ENCODE measurements at places on chromosomes 5 and 9. TPM values are rescaled to one million over a fixed set of nuclear protein-coding genes. Genes with fewer than 3 reads are reported as not detected.

GRCh38 chr5:175889910-175890684, 18.7 kb downstream of the CPLX2 start:
- no peak for ATAC-seq

DNA sequence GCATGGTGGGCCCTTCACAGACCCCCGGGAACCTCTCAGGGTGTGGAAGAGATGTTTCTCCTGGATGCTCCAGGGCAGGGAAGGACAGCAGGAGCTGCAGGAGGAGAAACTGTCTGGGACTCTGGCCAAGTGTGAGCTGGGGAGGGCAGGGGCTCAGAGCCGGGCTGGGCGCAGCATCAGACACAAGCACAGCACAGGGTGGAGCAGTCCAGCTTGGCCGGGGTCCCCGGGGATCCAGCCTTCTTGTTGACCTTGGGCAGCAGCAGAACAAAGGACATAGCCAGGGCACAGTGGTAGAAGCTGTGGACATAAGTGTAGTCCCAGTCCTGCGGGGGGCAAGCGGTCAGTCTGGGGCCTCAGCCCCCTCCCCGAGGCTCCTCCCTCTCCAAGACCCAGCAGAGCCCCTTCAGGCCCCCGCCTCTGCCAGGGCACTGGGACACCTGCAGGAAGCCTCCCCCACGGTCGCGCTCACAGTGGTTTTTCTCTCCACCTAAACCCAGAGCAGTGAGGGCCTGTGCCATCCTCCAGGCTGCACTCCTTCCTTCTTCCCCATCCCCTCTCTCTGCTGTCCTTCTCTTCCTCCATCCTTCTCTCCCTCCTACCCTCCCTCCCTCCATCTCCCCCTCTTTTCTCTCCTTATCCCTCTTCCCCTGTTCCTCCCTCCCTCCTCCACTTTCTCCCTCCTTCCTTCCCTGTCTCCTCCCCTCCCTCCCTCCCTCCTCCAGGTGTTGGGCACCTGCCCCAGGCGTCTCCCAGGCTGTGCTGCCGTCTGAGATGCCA, 10.1 kb downstream of the MYMK start:
- no peak for ATAC-seq

DNA sequence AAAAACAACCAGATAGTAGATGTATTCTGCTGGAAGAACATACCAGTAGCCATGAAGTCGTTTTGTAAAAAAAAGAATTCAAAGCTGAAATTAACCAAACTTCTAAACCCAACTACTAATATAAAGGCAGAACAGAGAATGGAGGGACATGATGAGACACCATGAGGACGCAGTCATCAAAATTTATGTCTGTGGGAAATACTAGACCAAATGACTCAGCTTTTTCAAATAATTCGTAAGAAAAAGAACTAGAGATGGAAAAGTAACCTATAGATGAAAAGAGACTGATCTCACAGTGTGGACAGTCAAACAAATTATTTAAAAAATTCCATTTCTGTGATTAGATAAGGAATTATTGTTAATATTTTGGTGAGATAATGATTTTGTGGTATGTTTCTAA, 10.3 kb downstream of the TTC23L start:
- ATAC-seq = no peak

DNA sequence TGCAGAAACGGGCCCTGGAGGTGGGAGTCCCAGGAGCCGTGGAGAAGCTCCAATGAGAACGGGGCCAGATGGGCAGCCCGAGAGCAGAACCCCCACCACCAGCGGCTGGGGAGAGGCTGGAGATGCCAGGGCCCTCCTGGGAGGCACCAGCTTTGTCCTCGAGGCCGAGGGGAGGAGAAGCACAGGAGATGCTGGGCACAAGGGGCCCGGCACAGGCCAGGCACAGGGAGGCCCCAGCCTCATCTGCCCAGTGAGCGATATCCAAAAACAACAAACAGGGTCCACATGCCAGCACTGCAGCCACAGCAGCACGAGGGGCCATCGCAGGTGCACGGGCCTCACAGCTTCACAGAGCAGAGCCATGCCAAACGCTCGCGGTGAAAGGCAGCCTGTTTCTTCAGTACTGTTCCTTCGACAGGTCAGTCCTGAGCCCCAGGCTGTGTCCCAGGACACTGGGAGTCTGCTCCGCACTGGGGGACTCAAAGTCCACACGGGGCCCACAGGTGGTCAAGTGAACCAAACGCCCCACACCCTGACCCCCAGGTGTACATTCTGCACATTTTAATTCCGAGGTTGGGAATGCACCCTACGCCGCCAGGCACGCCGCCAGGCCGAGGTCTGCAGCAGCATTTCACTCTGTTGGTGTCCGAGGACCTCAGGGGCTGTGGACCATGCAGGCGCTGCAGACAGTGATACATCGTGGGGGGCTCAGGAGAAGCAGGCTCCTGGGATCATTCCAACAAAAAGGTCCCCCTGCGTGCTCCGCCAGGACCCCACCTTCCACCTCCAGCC, 9.5 kb downstream of the LPCAT1 start:
- ATAC-seq = no peak

GRCh38 chr9:114989600-114990410, 59.4 kb upstream of the TNFSF8 start:
- ATAC-seq = no peak

DNA sequence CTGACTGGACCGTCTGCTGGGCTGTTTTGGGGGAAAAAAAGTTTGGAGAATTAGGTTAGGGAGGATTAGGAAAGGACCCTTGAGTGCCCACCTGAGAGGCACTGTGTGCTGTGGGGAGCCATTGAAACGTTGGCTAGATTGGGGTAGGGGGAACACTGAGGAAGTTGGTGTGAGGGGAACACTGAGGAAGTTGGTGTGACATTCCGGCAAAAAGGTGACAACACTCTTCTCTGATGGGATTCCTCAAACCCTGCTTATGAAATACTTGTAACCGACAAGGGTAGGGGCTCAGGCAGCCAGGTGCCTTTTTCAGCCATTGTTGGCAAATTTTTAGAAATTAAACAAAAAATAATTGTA, 1.0 kb downstream of the CYSTM1 start:
- no peak for ATAC-seq

The WNT8A gene
- not detected for total RNA-seq

The MYORG gene
- total RNA-seq = 5.4 TPM

The TBC1D9B gene
- total RNA-seq = 66.3 TPM

The PCSK1 gene
- 0.52 TPM for total RNA-seq

The IFNA14 gene
- not detected for total RNA-seq

The CCNJL gene
- total RNA-seq = 2.6 TPM

The MACROH2A1 gene
- total RNA-seq = 196 TPM

Data from esophagus mucosa (tissue), 1 donor.